ENCODE measurements at places on chromosomes 6 and 20. TPM values are rescaled to one million over a fixed set of nuclear protein-coding genes. Genes with fewer than 3 reads are reported as not detected.

DNA sequence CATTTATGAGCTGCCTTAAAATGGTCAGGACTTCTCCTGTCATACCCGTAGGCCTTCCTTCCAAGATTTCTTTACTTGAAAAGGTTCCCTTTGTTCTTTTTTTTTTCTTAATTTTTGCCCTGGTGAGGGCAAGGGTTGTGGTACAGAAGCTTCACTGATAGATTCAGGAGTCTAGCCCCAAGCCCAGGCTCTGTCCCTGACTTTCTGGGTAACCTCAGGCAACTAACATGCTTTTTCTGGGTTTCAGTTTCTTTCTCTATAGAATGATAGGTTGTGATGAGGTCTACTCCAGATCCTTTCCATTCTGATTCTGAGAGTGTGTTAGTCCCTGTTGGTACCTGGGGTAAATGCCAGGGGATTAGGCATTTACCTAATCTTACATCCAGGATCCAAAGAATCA lies 21.2 kb downstream of the SNPH start:
- no peak for DNase-seq

GRCh38 chr20:2507875-2508630 lies 662 bp downstream of the ZNF343 start:
- no peak for DNase-seq

DNA sequence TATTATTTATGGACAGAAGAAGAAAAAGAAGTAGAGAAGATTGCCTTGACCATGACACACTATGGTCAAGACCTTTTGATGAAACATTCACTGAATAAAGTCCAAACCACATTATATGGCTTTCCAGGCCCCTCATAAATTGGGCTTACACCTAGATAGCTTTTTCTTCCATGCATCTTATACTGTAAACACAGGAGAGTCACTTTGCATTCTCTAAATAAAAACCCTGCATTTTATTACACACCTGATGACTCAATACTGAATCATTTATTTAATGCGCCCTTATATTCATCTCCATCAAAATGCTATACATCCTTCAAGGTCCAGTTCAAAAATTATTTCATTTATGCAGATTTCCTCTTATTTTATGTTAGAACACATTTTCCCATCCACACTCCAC lies 78.0 kb downstream of the COL21A1 start:
- DNase-seq: no peak

DNA sequence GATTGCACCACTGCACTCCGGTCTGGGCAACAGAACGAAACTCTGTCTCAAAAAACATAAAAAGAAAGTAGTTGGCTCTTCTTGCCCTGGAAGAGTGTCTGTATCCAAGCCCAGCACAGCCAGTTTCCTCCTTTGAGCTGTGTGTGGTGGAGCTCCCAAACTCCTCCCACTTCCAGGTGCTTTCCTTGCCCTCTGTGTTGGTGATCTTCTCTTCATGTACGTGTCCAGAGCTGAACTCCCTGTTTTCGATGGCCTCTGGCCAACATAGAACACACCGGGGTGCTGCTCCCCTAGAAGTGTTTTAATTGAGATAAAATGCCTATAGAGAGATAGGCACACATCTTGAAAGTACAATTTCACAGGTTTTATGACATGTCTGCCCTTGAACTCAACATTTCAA lies 16.7 kb upstream of the SGK2 start:
- DNase-seq: no peak

- DNase-seq: peak; percentile 67
Observed at GRCh38 chr6:151276112-151276740, 36.5 kb downstream of the AKAP12 start.

GRCh38 chr6:6218759-6219085 lies 101.7 kb downstream of the F13A1 start:
- no peak for DNase-seq

DNA sequence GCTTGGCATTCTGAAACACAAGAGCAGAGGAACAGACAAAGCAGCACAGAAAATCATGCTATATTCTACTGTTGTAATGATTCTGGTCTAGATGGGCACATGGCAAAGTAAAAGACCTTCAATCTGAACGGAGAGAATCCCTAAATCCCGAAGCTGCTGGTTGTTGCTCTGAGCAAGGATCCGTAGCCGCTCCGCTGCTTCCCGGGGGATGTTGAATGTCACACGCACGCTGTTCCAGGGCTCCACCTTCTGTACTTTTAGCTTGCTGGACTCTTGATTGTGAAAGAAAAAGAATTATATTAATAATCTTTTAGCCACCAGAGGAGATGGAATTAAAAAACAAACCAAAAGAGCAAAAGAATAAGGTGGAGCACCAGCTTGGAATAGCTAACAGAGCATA lies 49.3 kb downstream of the NCOA6 start:
- DNase-seq: no peak

- no peak for DNase-seq
Observed at GRCh38 chr6:211871-212497, 80.3 kb upstream of the DUSP22 start.

DNA sequence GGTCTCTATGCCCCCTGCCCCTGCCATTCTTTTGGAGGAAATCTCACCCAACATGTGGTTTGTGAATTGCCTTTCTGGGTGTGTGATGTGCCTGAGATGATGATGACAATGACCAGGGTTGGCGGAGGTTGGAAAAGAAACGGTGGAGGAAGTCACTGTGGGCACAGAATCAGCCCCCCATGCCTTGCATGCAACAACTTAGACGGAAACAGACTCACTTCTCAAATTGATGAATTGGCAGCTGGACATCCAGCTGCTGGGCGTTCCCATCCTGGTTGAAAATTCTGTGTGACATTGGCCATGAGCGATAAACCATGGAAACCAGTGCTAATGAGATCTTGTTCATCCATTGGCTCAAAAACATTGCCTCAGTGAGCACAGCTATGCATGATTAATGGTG lies 95.8 kb upstream of the LY86 start:
- DNase-seq: no peak

DNA sequence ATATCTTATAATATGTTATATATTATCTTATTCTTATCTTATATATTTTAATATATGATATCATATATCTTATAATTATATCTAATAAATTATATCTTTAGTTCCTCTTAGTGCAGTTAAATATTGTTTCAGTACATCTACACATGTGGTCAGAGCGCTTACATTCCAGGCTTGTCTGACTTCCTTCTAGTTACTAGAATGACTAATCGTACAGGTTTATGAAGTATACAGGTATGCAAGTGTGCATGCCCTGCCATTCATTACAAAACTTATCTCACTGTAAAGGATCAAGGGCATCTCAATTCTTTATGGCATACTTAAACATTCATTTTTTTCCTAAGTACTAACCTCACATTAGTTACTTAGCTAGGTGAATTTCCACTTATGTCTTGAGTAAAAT lies 1278.0 kb upstream of the MAP3K7 start:
- DNase-seq: no peak

GRCh38 chr6:12077021-12077710 lies 65.1 kb downstream of the HIVEP1 start:
- DNase-seq: no peak

DNA sequence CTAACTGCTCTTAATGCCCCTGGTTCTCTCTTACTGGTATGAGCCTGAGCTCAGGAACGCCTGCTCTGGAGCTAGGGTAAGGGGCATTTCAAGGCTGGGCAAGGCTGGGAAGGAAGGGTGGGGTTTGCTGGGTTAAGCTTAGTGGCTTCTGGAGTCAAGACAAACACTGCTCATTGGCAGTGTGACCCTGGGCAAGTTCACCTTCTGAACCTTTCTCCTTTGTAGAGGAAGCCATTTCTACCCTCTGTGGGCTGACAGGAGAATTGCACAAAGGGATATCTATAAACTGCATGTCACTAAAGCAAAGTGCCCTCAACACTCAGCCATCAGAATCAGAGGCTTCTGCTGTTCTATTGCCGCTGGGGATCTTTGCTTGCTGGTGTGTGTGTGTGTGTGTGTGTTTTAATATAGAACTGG lies 20.3 kb upstream of the LRRN4 start:
- DNase-seq: peak; percentile 18

- DNase-seq: no peak
Observed at GRCh38 chr6:64404396-64404795, 768.8 kb downstream of the PHF3 start.

- DNase-seq: peak; percentile 88
Observed at GRCh38 chr6:41494212-41495110, 51.7 kb upstream of the FOXP4 start.

GRCh38 chr6:2124260-2124709 lies 121.1 kb downstream of the GMDS start:
- DNase-seq: no peak

DNA sequence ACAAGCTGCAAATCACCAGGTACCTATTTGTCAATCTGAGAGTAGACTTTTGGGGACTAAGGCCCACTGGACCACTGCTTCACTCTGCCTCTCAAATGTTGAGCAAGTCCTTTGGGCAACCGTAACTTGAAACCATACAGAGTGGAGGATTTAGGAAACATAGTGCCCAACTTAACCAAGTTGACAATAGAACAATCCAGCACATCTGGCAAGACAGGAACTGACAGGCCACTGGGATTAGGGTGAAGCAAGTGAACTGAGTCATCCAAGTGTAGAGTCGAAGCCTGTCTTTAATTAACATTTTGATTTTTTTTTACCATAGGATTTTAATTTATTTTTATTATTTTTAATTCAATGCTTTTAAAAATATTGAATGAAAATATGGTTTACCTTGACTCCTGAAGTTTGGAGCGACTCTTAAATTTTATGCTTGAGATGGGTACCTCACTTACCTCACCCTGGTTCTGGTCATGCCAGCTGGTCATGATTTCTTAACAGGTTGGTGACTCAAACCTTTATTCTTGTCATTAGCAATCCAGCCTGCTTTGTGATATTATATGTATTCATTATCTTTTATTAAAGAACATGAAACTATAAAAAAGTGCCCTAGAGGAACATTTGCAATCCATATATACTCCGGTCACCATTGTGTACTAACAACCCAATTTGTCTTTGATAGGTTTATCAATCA lies 312.1 kb upstream of the DEFB112 start:
- DNase-seq: peak; percentile 29

- no peak for DNase-seq
Observed at GRCh38 chr6:44058617-44059358, 68.5 kb downstream of the MRPL14 start.

- no peak for DNase-seq
Observed at GRCh38 chr6:104320896-104321295, 538.8 kb downstream of the HACE1 start.

GRCh38 chr6:35139924-35140638 lies 1.1 kb downstream of the TCP11 start:
- DNase-seq: peak; percentile 74

DNA sequence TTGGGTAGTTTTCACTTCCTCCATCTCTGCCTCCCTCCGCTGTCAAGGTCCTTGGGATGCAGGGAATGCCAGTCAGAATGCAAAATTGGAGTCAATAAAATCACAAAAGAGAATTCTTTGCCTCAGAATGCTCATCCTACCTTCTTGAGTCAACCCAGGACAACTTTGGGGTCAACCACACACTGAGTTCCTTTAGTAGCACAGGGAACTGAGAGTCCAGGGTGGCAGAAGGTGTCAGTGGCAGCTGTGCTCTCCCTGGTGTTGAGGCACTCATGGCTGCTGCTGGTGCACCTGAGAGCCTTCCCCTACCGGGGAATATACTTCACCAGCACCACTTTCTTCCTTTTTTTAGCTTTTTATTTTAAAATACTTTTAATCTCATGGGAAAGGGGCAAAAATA lies 829 bp upstream of the NOTCH4 start:
- DNase-seq: no peak

- DNase-seq: no peak
Observed at GRCh38 chr6:126180585-126180984, 159.3 kb upstream of the CENPW start.

DNA sequence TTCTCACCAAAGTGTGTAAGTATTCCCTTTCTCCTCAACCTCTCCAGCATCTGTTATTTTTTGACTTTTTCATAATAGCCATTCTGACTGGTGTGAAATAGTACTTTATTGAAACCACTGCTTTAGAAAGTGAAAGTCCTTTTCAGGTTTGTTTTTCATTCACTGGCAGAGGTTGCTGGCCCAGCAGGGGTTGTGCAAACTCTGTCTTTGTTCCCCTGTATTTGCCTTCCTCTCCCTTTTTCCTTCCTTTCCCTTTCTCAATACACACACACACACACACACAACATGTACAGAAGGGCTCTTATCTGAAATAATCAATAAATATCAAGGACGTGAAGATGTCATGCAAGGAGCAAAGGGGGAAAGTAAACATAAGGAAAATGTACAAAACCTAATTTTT lies 99.8 kb downstream of the LY86 start:
- peak; percentile 20 for DNase-seq

- DNase-seq: no peak
Observed at GRCh38 chr6:71197267-71197666, 91.3 kb upstream of the OGFRL1 start.

DNA sequence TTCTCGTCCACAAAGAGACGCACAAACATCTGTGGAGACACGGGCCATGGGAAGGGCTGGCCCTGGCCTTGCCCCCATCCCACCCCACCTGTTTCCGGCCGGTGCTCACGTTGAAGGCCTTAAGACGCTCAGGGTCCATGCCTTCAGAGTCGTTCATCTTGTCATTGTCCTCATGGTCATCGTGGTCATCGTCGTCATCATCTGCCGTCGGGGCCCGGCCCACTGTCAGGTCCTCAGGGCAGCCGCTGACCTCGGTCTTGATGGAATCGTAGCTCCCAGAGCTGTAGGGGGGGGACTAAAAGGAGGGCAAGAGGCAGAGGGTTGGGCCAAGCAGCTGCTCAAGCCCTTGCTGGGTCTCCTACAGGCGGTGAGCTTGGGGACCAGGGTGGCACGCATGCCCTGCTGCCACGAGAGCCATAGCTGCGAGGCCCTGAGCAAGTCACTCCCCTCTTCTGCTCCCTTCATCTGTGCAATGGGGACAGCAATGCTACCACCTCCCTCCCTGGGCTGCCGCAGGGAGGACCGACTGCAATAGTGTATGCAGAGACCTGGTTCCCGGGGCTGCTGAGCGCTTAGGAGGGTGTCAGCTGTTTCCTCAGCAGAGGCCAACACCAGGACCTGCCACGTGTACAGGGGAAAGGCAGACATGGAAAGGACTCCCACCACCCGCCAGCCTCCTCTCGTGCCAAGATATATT lies 95.5 kb downstream of the ASXL1 start:
- DNase-seq: no peak

GPLD1 gene
- 8.3 TPM for total RNA-seq

BHLHE23 gene
- total RNA-seq: 0.22 TPM

CST2 gene
- not detected for total RNA-seq

TP53TG5 gene
- total RNA-seq: not detected

HTR1E gene
- not detected for total RNA-seq

PRKN gene
- total RNA-seq: 2.8 TPM

RGS17 gene
- 4.8 TPM for total RNA-seq

CRIP3 gene
- 21.3 TPM for total RNA-seq

FAM162B gene
- not detected for total RNA-seq

RCAN2 gene
- total RNA-seq: 6.7 TPM

TINAG gene
- total RNA-seq: not detected

TOP1 gene
- total RNA-seq: 31.6 TPM

ELMO2 gene
- 64.5 TPM for total RNA-seq

HDDC2 gene
- 76.1 TPM for total RNA-seq

CRISP3 gene
- not detected for total RNA-seq

CBFA2T2 gene
- 26.4 TPM for total RNA-seq

HMGN3 gene
- 308 TPM for total RNA-seq

CDKN1A gene
- total RNA-seq: 7.0 TPM

All from neural progenitor cell (in vitro differentiated cells).